T-cell (primary cell): ENCODE measurements at places on chromosomes 1 and 21. TPM values are rescaled to one million over a fixed set of nuclear protein-coding genes. Genes with fewer than 3 reads are reported as not detected.

GRCh38 chr1:110218739-110219138, 8.6 kb downstream of the KCNC4 start:
- no peaks in the 10 kb centered on the region for H3K4me1 ChIP-seq
- H3K27ac ChIP-seq, result no peak overlapping the region
- H3K4me3 ChIP-seq, result no peak overlapping the region
- no peaks in the 10 kb centered on the region for H3K27me3 ChIP-seq
- H3K36me3 ChIP-seq, result no peaks in the 10 kb centered on the region

GRCh38 chr1:229117664-229118300, 153.1 kb upstream of the RAB4A start:
- H3K36me3 ChIP-seq, result no peaks in the 10 kb centered on the region
- H3K27ac ChIP-seq, result no peak overlapping the region
- DNase-seq, result no peak
- peaks cover 15% of the 10 kb centered on the region for H3K4me1 ChIP-seq

MYOM3 gene
- not detected for total RNA-seq

FBLIM1 gene
- total RNA-seq, result not detected

HSPG2 gene
- 9.3 TPM for total RNA-seq

GRCh38 chr1:158058237-158058985, 65.0 kb downstream of the KIRREL1 start:
- peaks cover 36% of the 10 kb centered on the region for H3K27me3 ChIP-seq
- H3K27ac ChIP-seq, result no peak overlapping the region
- DNase-seq, result no peak
- no peak overlapping the region for H3K4me3 ChIP-seq
- no peaks in the 10 kb centered on the region for H3K4me1 ChIP-seq

GRCh38 chr1:157226739-157227138, 88.5 kb upstream of the ETV3 start:
- peaks cover 2% of the 10 kb centered on the region for H3K27me3 ChIP-seq
- H3K4me1 ChIP-seq, result no peaks in the 10 kb centered on the region
- no peaks in the 10 kb centered on the region for H3K36me3 ChIP-seq
- H3K4me3 ChIP-seq, result no peak overlapping the region
- no peak for DNase-seq

DNA sequence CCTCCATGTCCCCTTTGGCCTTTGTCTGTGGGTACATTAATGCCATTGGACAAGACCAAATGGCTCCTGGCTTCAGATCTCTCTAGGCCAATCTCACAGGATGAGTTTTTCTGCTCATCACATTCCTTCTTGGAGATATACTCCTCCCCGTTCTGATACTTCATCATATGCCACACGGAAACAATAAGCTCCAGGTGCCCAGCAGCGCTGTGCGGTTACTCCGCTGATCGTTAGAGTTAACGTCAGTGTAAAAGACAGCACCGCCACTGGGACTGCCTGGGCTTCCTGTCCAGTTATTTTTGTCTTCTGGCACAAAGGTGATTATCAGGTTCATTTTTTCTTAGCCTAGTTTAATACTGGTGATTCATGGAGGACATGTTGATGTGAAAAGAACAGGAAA, 22.5 kb downstream of the CACHD1 start:
- DNase-seq, result no peak
- no peaks in the 10 kb centered on the region for H3K36me3 ChIP-seq
- no peak overlapping the region for H3K4me3 ChIP-seq

GRCh38 chr1:85307987-85308832, 31.8 kb upstream of the BCL10 start:
- DNase-seq, result peak; percentile 43
- no peak overlapping the region for H3K27ac ChIP-seq
- H3K4me3 ChIP-seq, result peak overlapping the region; percentile 14
- no peaks in the 10 kb centered on the region for H3K36me3 ChIP-seq
- no peaks in the 10 kb centered on the region for H3K4me1 ChIP-seq
- H3K27me3 ChIP-seq, result peaks cover 20% of the 10 kb centered on the region

GRCh38 chr1:15524021-15524282, at the start of gene CASP9:
CASP9 (minus strand) TSS chr1:15524215; CDS start chr1:15524200, 15 bp downstream.
- peaks cover 35% of the 10 kb centered on the region for H3K4me1 ChIP-seq
- no peaks in the 10 kb centered on the region for H3K27me3 ChIP-seq
- peak within 1 kb of the TSS; percentile 68 for H3K4me3 ChIP-seq
- peak within 1 kb of the TSS; percentile 99 for H3K27ac ChIP-seq
- DNase-seq, result no peak

- DNase-seq, result peak; percentile 49
- H3K36me3 ChIP-seq, result no peaks in the 10 kb centered on the region
- peaks cover 73% of the 10 kb centered on the region for H3K27me3 ChIP-seq
- peaks cover 16% of the 10 kb centered on the region for H3K4me1 ChIP-seq
Measured at GRCh38 chr1:10867138-10867721, 70.8 kb upstream of the CASZ1 start.

GRCh38 chr1:228212415-228212965, 4.6 kb downstream of the OBSCN start:
- no peaks in the 10 kb centered on the region for H3K4me1 ChIP-seq
- H3K27me3 ChIP-seq, result no peaks in the 10 kb centered on the region
- H3K4me3 ChIP-seq, result peak overlapping the region; percentile 62
- DNase-seq, result no peak
- H3K27ac ChIP-seq, result no peak overlapping the region

DNA sequence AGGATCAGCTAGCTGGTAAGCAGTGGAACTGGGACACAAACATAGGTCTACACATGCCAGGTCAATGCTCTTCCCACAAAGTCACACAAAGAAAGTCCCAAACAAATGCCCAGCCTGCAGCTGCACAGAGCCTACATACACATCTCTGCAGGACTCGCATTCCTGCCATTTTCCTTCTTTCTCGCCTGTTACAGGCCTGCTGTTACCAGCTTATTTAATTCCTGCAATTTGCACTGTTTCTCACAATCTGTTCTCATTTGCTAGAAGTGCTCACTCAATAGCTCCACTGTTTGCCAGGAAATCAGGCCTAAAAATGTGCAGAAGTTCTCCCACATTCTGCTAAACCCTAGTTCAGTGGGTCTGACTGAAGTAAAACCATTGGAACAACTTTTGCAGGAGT, 362.6 kb upstream of the C1orf87 start:
- H3K27ac ChIP-seq, result no peak overlapping the region
- no peaks in the 10 kb centered on the region for H3K36me3 ChIP-seq
- no peak for DNase-seq
- H3K4me1 ChIP-seq, result no peaks in the 10 kb centered on the region
- H3K4me3 ChIP-seq, result no peak overlapping the region
- H3K27me3 ChIP-seq, result no peaks in the 10 kb centered on the region

DYRK3 gene
- total RNA-seq, result 0.73 TPM

NUDT17 gene
- 2.8 TPM for total RNA-seq

DNA sequence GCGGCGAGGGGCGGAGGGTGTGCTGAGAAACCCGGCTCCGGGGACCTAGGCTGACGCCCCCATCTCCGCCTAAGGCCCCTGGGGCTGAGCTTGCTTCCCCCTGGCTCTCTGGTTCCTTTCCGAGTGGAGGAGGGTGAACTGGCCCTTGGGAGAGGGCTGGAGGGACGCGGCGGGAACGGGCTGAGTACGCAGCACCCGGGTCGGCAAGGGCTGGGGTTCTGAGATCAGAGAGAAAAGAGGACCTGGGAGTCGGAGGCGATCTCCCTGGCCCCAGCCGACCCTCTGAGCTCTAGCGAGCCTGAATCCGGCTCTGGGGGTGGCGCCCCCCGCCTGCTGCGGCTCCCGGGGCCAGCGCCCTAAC, 270.8 kb downstream of the FOXD2 start:
- peaks cover 72% of the 10 kb centered on the region for H3K27me3 ChIP-seq
- H3K4me1 ChIP-seq, result no peaks in the 10 kb centered on the region
- no peaks in the 10 kb centered on the region for H3K36me3 ChIP-seq
- H3K4me3 ChIP-seq, result no peak overlapping the region
- no peak overlapping the region for H3K27ac ChIP-seq
- DNase-seq, result no peak

GRCh38 chr1:201648066-201648906, 109.4 kb downstream of the NAV1 start:
- H3K4me1 ChIP-seq, result peaks cover 11% of the 10 kb centered on the region
- no peak overlapping the region for H3K27ac ChIP-seq
- H3K27me3 ChIP-seq, result no peaks in the 10 kb centered on the region
- no peaks in the 10 kb centered on the region for H3K36me3 ChIP-seq

GRCh38 chr1:204511366-204511765, 4.8 kb upstream of the MDM4 start:
- DNase-seq, result no peak
- H3K27ac ChIP-seq, result peak overlapping the region; percentile 92
- H3K36me3 ChIP-seq, result no peaks in the 10 kb centered on the region
- no peaks in the 10 kb centered on the region for H3K27me3 ChIP-seq
- peaks cover 41% of the 10 kb centered on the region for H3K4me1 ChIP-seq

ICOSLG gene
- 16.7 TPM for total RNA-seq

DNA sequence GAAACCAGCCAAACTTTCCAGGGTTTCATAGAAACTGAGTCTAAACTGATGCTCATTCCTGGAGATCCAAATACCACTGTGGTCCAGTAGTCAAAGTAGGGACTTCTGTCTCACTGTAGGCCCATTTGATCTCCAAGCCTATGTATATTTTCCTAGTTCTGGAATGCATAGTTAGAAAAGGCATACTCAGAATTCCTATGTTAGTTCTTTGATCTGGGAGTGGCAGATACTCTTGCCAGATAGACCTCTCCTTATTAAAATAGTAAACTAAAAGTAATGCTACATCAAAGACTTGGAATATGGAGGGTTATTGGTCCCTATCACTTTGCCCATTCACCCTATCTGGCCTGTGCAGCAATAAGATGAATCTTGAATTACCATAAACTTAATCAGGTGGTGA, 10.4 kb upstream of the SGIP1 start:
- H3K27ac ChIP-seq, result no peak overlapping the region
- no peak overlapping the region for H3K4me3 ChIP-seq
- DNase-seq, result no peak
- no peaks in the 10 kb centered on the region for H3K36me3 ChIP-seq
- H3K27me3 ChIP-seq, result no peaks in the 10 kb centered on the region
